Activated CD8-positive, alpha-beta memory T cell treated with anti-CD3 and anti-CD28 coated beads for 24 hours (primary cell): ENCODE measurements at places on chromosomes 3 and 15.

DNA sequence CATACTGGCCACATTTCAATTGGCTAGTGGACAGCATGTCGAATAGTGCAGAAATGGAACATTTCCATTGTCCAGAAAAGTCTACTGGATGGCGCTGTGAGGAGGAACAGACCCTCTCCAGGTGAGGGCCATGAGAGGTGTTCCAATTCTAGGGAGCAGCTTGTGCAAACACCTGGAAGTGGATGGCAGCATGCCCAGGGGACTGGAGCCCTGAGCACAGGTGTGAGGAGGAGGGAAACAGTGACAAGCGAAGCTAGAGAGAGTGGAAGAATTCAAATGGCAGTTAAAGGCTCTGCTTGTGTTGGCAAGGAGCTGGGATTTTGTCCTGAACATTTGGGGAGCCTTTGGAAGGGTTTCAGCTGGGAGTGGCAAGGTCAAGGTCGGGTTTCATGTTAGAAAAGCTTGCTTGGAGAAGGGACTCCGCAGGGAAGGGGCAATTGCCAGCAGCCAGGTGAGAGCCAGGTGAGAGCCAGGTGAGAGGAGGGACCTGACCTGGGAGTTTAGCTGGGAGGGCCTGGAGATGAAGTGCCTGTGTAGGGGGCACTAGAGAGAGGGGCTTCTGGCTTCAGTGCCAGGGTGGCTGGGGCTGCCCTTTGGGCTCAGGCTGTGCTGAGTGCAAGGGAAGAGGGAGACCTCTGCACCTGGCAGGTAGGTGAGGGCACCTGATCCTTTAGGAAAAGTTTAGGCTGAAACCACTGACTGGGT lies 93.8 kb downstream of the LINGO1 start:
- DNase-seq, result no peak

GRCh38 chr3:12185172-12185710 lies 26.5 kb upstream of the TIMP4 start:
- DNase-seq, result no peak

GRCh38 chr3:118977118-118977517 lies 57.5 kb downstream of the IGSF11 start:
- DNase-seq, result no peak

- peak; percentile 71 for DNase-seq
Measured at GRCh38 chr15:55168350-55168974, 28.3 kb downstream of the RSL24D1 start.

DNA sequence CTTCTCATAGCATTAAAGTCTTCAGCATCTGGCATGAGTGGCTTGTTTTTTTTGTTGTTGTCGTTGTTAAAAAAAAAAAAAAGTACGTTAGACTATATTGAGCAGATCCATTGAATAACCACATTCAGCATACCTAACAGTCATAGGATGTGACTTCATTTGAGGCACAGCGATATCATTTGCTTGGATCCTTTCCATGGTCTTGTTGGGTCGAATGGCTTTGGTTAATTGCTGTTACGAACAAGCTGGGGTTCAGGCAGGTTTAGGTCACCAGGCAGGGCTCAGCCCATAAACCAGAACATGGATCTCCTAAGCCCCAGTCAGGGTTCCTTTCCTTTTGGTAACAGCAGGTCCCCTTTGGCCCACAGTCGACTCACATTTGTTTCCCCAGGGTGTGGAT lies 76.2 kb downstream of the POLR2M start:
- no peak for DNase-seq

DNA sequence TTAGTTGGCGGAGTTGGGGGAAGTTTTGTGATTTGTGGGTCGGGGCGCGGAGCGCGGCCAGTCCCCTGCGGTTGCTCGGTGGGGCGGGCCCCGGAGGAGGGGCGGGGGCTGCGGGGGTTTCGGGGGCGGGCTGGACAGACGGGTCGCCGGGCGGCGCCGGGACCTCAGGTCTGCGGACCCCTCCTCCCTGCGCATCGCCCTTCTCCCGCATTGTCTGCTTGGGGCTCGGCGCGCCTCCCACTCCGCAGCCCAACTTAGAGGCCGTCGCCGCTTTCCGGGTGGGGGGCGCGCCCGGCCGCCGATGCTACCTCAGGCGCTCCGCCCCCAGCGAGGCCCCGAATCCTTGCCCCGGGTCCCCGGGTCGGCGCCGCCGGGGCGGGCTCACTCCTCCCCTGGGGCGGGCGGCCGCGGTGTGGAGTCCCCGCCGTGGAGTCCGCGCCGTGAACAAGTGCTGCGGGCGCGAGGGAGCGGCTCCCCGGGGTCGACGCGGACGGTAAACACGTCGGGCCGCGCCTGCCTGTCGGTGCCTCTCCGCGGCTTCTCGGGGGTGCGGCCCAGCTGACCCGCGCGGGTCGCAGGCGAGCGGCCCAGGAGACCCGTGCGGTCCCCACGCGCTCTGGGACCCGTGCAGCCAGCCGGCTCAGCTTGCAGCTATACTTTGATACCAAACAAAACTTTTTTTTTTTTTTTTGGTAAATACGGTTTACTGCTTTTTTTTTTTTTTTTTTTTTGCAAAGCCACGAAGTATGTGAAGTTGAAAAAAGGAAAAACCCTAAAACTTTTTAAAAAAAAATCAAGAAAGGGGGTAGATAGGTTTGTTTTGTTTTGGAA lies 624 bp downstream of the AKAP13 start:
- peak; percentile 83 for DNase-seq

GRCh38 chr3:188006726-188007393 lies 147.1 kb upstream of the LPP start:
- DNase-seq, result no peak

DNA sequence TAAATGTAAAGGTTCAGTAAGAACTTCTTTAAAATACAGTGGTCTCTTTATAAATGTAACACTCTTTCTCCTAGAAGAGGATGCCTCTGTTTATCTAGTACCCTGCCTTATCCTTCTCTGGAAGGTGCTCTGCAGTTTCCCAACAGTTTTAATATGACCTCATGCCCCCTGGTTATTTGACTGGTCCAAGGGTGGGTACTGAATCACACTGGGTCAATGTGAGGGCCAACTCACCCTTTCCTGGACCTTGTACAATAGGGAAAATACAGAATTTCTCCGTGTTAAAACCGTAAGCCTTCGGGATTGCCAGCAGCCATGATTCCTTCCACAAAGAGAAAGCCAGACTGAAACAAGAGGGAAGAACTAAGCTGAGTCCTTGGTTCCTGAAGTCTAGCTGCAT lies 9.2 kb downstream of the DCBLD2 start:
- DNase-seq, result no peak

DNA sequence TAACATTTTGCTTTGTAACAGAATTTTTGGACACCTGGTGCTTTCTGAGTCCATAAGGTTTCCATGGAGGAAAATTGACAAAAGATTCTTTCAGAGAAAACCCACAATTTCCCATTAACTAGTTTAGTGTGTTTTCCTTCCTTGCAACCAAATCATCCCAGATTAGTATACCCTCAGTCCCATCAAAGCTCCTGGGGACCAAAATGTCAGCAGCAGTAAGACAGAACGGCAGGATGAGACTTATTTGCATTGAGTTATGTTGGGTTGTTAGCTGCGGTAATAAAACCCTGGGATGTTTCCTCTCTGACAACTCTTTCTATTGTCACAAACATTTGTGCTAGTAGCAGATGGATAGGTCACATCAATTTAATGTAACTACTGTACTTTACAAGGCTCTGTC lies 32.4 kb upstream of the VPS33B start:
- DNase-seq, result no peak

- no peak for DNase-seq
Measured at GRCh38 chr15:55457401-55458022, 49.2 kb downstream of the PIERCE2 start.

- DNase-seq, result no peak
Measured at GRCh38 chr3:188458756-188459155, 304.8 kb downstream of the LPP start.

DNA sequence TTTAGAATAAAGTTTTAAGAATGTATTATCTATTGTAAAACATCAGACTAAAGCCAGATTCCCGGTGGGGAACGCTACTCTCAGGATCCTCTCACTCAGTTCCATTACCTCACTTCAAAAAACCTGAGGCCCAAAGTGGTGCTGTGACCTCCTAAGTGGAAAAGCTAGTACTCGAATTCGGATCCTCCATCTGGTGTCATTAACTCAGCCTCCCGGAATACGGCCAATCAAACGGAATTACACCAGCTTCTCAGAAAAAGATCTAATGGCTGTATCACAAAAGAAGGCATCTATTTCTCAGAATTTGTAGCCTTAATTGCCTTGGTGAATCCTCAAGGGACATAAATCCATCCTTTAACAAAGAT lies 627 bp downstream of the ACAD11 start:
- DNase-seq, result no peak

- DNase-seq, result no peak
Measured at GRCh38 chr15:90228960-90229359, 4.8 kb downstream of the CIB1 start.

DNA sequence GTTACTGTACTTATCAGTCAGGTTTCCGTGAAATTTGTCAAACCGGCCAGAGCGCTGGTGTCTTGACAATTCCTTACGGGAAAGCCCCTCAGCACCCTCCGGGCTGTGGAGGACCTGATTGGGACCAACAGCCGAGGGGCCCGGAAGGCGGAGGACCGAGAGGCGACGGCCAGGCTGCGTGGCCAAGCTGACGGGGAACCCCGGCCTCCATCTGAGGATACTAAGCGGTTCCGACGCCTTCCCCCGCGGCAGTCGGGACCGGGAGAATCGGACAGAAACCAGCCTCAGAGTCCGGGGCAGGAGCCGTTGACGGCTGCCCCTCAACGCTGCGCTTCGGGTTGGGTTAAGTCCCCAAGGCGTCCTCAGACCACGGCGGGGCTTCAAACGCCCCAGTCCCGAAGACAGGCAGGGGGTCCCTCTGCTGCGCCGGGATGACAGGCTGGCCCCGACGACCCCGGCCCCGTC lies 499 bp downstream of the ALDH1A2 start:
- DNase-seq, result peak; percentile 58
